SK-N-DZ (cell line): ENCODE measurements at places on chromosomes 2 and 18.

DNA sequence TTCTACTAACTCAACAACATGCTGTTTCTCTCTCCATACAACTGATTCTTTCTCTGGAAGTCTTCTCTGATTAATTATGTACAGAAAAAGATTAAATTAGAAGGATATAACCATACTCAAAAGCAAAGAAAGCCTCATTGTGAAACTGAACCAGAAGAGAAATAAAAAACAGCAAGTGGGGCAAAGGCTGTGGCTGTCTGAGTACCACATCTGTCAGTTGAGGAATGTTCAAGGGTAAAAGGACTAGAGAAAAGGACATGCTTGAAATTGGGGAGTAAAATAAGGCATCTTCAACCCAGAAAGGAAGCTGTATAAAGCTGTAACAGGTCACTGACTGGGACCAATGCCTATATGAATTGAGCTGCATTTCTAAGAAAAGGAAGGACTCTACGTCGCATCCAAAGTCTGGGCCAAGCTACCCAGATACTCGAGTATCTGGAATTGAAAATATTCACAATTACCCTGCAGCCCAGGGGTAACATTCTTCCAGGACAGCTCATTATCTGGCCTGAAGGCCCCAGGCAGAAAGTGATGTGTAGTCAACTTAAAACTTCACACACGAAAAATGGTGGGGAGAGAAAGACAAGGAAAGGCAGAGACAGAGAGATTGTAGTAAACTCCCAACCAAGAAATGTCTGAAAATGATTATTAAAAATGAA lies 356.0 kb upstream of the GALNT5 start:
- no peak for DNase-seq

DNA sequence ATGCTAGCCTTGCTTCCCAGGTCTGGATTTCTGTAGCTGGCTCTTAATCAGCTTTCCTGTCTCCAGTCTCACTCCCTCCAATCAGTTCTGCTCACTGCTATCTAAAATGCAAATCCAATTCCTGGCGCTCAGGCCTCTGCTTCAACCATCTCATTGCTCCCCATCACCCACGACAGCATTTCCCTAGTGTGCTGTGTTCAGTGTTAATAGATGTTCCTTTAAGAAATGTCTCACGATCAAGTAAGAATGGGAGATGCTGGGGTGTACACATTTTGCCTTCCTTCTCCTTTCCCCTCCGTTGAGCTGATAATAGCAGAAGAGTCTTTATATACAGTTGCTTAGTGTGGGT lies 1.6 kb upstream of the PUM2 start:
- peak; percentile 76 for DNase-seq

- no peak for DNase-seq
Observed at GRCh38 chr2:17301437-17301836, 216.8 kb downstream of the RAD51AP2 start.

DNA sequence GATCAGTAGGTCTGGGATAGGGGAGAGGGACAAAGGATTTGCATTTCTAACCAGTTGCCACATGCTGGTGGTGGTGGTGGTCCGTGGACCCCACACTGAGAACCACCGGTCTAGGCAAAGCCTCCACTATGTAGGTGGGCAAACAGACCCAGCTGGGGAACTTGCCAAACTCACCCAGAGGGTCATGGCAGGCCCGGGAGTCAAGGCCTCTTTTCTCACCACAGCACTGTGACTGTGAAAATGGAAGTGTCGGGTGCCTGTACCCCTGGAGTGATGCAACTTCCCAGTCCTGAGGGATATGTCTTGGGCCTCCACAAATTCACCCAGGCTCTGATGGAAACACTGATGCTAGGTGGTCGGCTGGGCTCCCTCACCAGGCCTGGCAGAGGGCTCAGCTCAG lies 101.2 kb upstream of the SMAD2 start:
- DNase-seq = no peak

DNA sequence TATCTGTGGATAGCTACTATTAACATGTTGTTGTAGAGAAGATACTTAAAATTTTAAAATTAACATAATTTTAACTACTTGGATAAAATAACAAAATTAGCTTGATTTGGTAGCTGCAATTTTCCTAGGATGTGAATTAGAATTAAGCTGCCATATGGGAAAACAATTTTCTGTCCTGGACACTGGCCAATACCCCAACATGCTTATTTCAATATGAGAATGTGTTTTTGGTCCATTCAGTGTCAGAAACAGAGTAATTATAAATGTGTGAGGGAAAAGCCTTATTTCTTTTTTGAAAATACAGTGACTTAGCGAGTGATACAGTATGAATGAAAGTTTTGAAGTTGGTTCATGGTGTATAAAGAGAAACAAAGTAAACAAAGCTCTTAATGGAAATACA lies 948.3 kb upstream of the GYPC start:
- no peak for DNase-seq

GRCh38 chr2:166572937-166573336 lies 78.9 kb upstream of the SCN7A start:
- no peak for DNase-seq

DNA sequence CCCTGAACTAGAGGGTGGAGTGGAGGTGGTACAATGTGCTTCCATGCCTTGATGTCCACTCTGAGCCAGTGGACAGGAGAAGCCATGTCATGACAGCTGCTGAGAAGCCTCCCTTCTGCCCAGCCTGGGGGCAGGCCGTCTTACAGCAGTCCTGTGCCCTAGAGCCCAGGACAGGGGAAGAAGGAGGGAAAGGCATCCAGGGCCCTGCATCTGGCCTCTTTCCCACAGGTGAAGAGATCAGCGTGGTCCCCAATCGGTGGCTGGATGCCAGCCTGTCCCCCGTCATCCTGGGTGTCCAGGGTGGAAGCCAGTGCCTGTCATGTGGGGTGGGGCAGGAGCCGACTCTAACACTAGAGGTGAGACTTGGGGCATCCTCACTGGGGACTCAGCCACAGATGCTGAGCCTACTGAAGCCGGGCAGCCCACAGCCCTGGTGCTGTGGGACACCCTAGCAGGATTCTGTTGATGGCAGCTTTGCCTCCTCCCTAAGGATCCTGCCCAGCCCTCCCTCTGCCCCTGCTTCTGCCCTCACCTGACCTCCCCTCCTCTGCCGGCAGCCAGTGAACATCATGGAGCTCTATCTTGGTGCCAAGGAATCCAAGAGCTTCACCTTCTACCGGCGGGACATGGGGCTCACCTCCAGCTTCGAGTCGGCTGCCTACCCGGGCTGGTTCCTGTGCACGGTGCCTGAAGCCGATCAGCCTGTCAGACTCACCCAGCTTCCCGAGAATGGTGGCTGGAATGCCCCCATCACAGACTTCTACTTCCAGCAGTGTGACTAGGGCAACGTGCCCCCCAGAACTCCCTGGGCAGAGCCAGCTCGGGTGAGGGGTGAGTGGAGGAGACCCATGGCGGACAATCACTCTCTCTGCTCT lies 3.1 kb downstream of the IL36RN start:
- DNase-seq = no peak

GRCh38 chr2:147554521-147555107 lies 290.2 kb upstream of the ACVR2A start:
- DNase-seq = no peak

DNA sequence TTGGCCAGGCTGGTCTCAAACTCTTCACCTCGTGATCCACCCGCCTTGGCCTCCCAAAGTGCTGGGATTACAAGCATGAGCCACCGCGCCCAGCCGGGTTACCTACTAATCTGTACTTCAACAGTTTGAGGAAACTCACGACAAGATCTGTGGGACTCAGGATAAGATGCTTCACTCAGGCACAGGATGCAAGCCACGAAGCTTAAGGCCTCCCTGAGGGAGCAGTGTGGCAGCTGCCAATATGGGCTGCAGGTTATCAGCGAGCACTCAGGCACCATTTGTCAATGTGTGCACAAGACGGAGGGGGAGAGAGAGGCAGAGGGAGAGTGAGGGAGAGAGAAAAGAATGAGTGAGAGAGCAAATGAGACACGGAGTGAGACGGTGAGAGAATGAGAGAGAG lies 173.6 kb upstream of the RAB6C start:
- DNase-seq = no peak

GRCh38 chr2:51031021-51031780 lies 731 bp downstream of the NRXN1 start:
- no peak for DNase-seq

- no peak for DNase-seq
Observed at GRCh38 chr2:69073928-69074570, 61.1 kb downstream of the ANTXR1 start.

DNA sequence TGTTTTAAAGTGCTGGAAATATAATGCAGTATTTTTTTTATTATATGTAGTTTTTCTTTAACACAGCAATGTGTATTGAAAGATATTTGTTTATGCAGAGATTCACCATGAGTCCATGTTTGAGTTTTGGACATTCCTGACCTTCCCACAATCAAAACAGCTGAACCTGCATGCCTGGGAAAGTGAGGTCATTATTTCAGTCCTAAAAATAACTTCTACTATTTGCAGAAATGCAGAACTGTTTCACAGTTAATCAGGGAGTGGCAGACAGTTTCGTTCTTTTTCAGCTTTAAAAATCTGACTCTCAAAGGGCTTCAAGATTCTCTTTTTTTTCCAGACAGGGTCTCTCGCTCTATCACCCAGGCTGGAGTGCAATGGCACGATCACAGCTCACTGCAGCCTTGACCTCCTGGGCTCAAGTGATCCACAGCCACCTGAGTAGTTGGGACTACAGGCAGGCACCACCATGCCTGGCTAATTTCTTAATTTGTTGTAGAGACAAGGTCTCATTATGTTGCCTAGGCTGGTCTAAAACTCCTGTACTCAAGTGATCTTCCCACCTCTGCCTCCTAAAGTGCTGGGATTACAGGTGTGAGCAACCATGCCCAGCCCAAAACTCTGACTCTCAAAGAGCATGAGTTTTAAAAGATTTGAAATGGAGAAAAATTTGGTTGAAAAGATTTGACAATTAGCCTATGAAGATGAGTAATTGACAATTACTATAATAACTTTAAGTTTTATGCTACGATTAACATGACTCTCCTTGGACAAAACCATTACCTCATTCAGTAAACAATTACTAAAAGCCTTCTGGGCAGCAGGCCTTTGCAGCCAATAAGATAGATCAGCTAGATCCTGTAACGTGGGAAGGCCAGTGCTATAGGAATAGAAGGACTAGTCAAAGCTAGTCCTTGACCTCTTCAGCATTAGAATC lies 5.0 kb upstream of the MYL12B start:
- no peak for DNase-seq

GRCh38 chr2:148298196-148298595 lies 277.3 kb downstream of the MBD5 start:
- DNase-seq = no peak

DNA sequence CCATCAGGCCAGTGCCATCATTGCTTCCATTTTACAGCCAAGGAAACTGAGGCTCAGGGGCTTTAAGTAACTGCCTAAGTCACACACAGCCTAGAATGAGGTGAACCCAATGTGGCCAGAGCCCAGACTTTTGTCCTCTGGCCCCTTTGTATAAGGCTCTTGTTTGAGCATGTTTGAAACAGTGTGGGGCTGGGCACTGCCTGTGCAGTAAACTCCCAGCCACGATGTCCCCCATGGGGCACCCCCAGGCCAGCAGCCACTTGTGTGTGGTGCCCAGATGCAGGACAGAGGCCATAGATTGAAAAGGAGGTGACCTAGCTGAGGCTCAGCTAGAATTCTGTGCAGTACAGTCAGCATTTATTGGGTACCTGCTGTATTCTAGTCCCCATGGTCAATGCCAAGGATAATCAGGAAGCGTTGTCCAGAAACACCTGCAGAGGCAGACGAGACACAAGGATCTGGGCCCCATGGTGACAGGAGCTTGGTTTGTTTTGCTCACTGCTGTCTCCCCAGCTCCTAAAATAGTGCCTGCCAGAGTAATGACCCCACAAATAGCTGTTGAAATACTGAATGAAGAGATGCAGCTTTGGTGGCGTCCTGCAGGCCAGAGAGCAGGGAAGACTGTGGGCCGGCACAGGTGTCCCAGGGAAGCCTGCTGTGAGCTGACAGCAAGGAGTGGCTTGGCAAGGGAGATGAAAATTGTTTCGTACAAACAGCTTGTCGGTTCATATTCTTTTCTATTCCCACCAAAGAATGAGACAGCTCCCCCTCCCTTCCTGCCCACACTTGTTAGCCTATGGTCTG lies 160.7 kb downstream of the LDLRAD4 start:
- DNase-seq = no peak

DNA sequence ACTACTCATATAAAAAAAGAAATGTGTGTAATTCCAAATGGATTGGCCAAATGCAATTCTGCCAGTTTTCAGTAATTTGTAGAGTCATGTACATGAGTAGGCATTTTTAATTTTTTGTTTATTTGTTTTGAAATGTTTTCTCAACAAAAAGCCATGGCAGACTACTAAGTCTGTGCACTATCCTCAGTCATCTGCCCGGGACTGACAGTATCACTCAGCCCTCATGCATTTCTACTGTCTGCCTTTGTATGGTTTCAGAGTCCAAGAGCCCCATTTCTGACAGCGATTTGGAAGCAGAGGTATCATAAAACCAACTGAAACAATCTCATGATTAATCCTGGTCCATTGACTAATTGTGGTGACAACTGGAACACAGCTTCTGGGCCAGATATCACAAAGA lies 109.9 kb upstream of the NYAP2 start:
- DNase-seq = no peak

DNA sequence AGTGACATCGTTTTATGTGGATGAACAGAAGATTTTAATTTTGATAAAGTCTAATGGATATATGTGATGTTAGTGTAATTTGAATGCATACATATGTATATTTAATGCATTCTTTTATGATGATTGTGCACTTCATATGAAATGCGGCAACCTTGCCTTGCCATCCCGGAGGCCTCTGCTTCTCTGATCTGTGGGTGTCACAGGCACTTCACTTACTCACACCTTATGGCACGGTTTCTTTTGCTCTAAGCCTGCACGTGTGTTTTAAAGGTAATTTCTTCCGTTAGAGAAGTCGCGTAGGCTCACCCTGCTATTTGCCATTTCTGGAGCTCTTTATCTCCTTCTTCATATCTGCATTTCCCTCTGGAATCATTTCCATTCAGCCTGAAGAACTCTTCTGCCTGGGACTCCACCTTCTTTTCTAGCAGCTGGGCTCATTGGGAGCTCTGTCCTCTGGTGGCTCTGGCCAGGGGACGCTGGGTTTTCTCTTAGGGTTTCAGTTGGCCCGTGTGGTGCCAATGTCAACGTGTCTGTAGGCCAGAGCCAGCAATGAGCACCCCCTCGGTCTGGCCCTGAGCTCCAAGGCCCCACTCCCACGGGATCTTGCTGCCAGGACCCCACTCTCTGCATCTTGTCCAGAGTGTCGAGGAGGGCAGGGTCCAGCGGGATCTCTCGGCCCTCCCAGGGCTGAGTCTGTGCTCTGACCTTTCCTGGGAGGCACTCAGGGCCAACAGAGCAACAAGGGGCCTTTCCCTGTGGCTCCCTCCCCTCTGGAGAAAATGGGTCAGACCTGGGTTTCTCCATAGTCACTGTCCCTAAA lies 97.3 kb downstream of the RTP5 start:
- no peak for DNase-seq

GRCh38 chr2:715038-715437 lies 37.8 kb upstream of the TMEM18 start:
- no peak for DNase-seq

- DNase-seq = no peak
Observed at GRCh38 chr2:234796045-234796591, 155.7 kb upstream of the SH3BP4 start.

- no peak for DNase-seq
Observed at GRCh38 chr2:17627434-17627833, 86.9 kb downstream of the VSNL1 start.

- no peak for DNase-seq
Observed at GRCh38 chr18:37175727-37176620, 347.0 kb downstream of the KIAA1328 start.
